HFF-Myc (cell line): ENCODE measurements at places on chromosomes 6 and 20.

DNA sequence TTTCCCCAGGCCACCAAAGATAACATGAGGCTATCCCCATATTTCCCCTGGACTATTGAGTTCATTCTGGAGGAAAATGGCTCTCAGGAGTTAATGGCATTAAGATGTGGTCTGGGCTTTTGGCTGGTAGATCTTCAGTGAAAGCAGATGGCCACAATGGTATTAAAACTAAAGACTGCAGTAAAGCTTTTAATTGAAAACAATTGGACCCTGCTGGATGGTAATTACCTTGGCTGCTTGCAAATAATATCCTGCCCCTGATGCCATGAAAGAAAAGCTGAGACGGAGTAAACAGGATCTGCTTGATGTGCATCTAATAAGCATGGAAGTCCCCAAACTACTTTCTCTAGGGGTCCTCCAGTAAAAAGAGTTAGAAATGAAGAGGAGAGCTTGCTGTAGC lies 255.8 kb downstream of the QKI start:
- no peak for DNase-seq

GRCh38 chr20:43528258-43528875 lies 20.9 kb downstream of the L3MBTL1 start:
- DNase-seq = no peak

DNA sequence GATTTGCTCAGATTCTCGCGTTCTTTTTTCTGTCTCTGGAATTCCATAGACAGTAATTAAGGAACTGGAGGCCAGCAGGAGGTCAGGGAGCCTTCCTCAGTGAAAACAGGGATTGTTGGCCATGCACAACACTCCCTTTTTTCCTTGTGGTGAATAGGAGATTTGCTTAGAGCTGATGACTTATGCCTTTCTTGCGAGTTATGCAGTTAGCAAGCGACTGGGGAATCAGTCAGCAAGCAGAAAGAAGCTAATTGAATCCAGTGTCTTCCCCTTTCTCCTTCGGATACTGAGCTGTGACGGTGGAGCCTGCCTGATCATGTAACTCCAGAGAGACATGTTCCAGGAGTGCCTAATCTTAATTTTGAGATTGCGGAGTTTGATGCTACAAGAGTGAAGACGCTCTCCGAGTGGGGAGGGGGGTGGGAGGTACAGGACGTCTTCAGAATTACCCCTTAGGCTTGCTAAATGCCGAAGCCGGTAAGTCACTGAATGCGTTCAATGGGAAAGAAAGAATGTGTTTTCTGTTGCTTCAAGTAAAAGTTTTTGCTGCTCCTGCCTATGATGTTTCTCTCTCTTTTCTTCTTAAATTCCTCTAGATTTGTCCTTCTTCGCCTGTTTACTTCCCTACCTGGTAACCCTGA lies 165.9 kb downstream of the SASH1 start:
- no peak for DNase-seq

DNA sequence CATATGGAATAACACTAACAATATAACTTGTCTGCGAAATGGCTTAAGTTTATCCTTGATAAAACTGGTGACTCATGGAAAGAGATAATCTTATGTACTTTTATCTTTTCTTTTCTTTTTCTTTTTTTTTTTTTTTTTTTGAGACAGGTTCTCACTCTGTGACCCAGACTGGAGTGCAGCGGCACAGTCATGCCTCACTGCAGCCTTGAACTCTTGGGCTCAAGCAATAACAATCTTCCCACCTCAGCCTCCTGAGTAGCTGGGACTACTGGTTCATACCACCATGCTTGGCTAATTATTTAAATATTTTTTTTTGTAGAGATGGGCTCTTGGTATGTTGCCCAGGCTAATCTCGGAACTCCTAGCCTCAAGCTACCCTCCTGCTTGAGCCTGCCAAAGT lies 68.1 kb upstream of the SCGN start:
- no peak for DNase-seq

- DNase-seq = no peak
Observed at GRCh38 chr6:32974016-32974333, 5.6 kb downstream of the BRD2 start.

GRCh38 chr6:49453221-49453620 lies 9.8 kb downstream of the MMUT start:
- no peak for DNase-seq

- no peak for DNase-seq
Observed at GRCh38 chr6:130453230-130453629, 87.4 kb downstream of the TMEM200A start.

DNA sequence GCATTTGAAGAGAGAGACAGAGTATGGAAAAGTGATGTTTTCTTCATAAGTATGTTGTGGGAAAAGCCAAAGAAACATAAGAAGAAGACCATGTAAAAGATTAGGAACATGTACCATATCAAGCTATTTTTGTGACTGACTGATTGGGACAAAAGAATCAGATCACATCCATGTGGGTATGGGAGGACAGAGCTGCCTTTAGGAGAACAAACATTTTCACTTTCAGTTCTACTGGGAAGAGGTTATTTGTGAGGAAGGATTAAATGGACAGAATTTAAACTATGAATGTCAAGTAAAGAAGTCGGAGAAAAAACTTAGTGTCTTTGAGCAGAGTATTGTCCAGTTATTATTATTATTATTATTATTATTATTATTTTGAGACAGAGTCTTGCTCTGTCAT lies 124.4 kb upstream of the HCRTR2 start:
- DNase-seq = no peak

GRCh38 chr6:147022041-147022440 lies 182.2 kb upstream of the STXBP5 start:
- DNase-seq = no peak

DNA sequence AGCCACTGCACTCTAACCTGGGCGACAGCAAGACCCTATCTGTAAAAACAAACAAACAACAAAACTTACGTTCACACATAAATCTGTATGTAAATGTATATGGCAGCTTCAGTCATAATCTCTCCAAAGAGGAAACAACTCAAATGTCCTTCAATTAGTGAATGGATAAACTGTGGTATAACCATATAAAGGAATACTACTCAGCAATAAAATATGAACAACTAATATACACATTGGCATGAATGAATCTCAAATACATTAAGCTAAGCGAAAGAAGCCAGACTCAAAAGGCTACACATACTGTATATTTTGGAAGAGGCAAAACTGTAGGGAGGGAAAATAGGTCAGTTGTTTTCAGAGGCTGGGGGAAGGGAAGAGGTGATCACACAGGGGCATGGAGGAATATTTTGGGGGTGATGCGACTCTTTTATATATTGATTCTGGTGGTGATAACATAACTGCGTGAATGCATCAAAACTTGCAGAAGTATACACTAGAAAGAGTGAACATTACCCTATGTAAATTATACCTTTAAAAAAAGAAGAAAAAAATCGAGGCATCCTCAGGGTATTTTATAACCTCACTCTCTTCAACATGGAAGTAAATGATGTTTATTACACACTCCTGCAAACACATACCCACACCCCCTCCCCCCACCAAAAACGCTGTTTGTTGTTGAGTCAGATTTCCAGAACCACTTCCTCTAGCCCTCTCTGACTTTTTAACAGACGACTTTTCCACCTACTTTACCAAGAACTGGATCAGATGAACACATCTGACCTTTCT lies 115.2 kb upstream of the RNF24 start:
- peak; percentile 54 for DNase-seq

- no peak for DNase-seq
Observed at GRCh38 chr20:36319356-36320260, 13.5 kb downstream of the DLGAP4 start.

GRCh38 chr20:59939879-59940128 lies 301 bp downstream of the PPP1R3D start:
- DNase-seq = no peak

GRCh38 chr6:43262000-43262779 lies 18.9 kb downstream of the TTBK1 start:
- no peak for DNase-seq

GRCh38 chr6:160348223-160349019 lies at the start of gene SLC22A3:
SLC22A3 (plus strand) TSS chr6:160348378; CDS start chr6:160348420, 42 bp downstream.
- no peak for DNase-seq

DNA sequence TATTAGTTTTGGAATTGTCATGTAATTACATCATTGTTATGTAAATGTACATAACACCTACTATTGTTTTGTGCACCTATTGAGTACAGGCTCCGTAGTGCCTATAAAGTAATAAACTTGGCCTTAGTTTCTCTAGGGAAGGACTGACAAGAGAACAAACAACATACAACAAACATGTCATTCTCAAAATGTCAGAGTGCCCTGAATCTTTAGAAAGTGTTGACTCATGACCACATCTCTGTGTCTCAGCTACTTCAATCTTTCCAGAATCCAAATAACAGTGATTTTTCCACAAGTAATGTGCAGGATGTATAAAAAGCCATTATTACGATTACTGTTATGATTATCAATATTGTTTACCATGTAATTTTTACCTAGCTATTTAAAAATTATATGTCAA lies 17.2 kb downstream of the LAMP5 start:
- DNase-seq = no peak

DNA sequence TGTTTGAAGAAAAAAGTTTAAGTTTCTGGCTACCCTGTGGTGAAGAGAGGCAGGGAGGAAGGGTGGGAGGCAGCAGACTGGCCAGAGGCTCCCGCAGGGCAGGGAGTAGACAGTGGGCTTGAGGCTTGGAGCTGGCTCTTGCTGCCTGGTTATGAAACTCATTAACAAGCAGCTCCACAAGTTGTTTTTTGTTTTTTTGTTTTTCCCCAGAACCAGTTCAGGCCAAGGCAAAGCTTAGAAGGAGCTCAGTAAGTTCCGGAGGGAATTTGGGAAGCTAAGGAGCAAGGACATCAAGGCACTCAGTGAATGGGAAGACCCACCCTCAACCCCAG lies 4.0 kb downstream of the DLL1 start:
- DNase-seq = no peak

GRCh38 chr6:38933426-38933825 lies 115.2 kb upstream of the GLP1R start:
- no peak for DNase-seq
